Stimulated activated CD8-positive, alpha-beta memory T cell treated with anti-CD3 and anti-CD28 coated beads, Interleukin-4, amount 100 ng/mL, for 4 hours (primary cell): ENCODE measurements at places on chromosomes 2 and 18.

DNA sequence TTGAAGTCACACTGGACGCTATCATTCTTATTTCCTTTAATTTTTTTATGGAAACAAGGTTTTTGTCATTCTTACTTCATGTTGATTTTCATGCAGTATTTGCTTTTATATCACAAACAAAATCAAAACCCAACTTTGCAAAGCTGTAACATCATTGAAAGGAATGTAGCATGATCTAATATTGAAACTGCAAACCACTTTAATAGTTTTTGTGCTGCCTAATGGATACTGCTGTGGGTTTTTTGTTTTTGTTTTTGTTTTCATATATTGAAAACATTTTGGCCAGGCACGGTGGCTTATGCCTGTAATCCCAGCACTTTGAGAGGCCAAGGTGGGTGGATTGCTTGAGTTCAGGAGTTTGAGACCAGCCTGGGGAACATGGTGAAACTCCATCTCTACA lies 81.6 kb downstream of the MAP2 start:
- DNase-seq: no peak

GRCh38 chr2:151649966-151650365 lies 84.3 kb downstream of the NEB start:
- no peak for DNase-seq

DNA sequence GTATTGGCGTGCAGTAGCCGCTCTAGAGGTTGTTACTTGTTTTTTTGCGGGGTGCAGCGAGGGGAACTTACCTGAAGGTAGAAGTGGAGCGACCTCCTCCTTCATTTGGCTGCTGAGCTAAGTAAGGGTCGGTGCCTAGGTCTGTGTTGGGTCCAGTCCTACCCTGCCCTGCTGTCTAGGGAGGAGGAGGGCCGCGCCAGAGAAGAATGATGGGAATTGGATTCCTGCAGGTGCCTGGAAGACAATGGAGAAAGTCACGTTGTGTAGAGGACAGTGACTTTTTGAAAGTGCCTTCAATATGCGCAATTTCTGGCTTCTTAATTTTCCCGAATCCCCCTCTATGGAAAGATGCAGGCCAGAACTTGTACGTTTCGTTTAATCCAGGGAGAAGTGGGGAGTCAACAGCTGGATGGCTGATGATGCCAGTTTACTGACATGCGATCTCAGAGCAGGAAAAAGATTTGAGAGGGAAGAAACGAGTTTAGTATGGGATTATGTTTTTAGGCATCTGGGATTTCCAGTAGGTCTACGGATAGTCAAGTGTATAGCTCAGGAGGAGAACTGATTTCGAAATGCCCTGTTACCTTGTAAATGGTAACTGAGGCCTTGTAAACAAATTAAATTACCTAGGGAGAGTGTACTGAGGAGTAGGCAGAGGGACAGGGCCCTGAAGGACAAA lies 653 bp downstream of the MRPS9 start:
- no peak for DNase-seq

DNA sequence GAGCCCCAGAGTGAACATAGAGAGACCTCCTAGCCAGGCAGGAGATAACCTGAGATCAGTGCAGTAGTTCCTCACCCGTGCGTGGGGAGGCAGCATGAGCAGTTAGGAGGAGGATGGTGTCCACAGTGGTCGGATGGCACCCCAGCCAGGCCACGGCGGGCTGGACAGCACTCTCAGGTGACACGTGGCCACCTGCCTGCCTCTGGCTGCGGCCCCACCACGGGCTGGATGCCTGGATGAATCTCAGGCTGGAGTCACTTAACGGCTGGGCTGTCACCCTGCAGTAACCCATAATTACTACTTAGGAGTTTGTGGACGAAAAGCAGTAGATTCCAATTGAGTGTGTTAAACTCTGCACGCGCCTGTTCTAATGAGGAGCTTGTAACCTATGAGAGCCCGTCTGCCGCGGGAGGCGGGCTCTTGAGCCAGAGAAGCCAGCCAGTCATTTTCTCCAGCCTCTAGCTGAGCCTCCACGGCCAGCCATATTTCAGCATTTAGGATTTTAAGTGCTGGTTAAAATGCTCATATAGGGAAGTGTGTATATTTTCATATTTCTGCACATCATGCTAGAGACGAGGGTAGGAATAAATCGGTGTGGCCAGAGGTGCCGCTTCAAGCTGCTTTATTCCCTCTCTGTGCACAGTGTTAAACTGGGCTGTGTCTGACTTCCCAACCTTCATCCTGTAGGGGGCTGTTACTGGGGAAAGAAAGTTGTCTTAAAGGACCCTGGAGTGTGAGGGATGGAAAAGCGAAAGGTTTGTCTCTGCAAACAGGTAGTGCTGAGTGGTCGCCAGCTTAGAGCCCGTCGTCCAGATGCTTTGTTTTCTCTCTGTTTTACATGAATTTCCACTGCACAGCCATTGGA lies 144.0 kb downstream of the GLI2 start:
- no peak for DNase-seq

- no peak for DNase-seq
Measured at GRCh38 chr18:49006641-49007454, 56.1 kb upstream of the SMAD7 start.

DNA sequence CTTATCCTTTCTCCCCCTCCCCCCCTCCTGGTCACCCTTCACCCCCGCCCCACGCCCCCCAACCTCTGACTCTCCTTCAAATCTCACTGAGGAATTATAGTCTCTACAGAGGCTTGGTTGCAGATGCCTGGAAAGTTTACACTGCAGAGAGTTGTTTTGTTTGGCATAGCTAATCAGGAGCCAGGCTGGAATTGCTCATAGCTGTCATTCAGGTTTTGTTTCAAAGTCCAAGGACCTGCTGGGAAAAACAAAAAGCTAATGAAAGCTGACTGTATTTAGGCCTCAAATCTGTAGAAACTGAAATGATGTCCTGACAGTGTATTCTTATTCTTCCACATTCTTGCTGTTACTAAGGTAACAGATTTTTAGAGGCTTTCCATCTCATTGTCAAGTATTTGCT lies 22.6 kb downstream of the GREB1L start:
- no peak for DNase-seq

DNA sequence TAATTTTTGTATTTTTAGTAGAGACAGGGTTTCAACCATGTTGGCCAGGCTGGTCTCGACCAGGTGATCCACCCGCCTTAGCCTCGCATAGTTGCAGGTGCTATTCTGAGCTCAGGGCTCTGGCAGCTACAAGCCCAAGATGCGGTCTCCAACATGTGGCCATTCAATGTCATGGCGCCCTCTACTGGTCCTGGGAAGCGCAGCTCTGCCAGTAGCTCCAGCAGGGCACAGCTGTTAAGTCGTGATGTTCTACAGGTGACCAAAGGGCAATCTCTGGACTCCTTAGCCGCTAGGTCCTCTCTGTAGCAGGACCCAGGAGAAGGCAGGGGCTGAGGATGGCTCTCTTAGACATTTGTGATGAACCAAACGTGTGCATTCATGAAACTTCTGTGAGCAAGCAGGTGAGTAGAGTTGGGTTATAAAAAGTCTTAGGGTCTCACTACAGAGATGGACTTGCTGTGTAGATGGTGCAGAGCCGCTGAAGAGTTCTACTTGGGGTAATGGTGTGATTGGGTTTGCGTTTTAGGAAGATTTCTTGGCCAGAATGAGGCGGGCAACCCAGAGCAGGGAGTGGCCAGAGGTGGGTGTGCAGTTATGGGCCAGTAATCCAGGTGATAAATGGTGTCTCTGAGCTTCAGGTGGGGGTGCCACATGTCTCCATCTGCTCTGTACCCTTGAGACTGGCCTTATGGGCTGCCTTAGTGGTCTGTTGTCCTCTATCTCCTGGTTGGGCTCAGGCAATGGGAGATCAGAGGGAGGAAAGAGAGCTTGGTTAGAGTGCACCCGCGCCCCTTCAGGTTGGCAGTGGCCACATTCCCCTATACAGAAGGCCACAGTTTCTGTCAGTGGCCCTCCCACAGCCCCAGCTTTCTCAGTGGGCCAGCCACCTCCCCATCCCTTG lies 31.0 kb downstream of the IL37 start:
- peak; percentile 18 for DNase-seq

- DNase-seq: no peak
Measured at GRCh38 chr18:63040788-63041410, 278.7 kb downstream of the BCL2 start.

- DNase-seq: no peak
Measured at GRCh38 chr2:138293045-138293444, 208.5 kb upstream of the SPOPL start.

DNA sequence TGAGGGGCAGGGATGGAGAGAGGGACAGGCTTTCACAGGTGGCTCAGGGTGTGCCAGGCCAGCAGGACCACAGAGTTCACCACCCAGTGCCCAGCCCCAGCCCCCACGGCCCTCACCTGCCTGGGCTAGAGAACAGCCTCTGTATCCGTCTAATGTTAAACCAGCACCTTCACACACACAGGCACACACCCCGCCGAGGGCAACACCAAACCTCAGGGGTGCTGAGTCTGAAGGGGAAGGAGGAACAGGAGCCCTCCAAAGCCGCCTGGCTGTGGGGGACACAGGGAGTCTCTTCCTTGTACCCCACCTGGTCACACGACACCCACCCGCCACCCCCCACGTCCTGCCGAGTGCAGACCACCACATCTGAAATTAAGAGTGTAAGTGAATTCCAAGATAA lies 205.8 kb upstream of the SALL3 start:
- no peak for DNase-seq

DNA sequence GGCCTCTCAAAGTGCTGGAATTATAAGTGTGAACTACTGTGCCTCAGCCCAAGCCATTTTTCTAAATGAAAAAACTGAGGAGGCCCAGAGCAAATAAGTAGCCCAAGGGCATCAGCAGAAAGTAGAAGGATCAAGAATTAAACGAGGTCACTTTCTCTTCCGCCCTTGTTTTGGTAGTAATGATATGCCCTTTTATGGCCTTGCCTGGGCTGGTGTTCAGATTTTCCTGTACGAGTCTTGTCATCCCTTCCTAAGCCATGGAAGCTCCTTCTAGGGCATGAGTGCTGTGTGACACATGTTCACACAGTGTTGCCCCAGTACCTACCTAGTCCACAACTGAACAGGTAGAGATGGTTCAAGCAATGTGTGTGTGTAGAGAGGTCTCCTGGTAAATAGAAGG lies 6.6 kb downstream of the HPCAL1 start:
- no peak for DNase-seq

- no peak for DNase-seq
Measured at GRCh38 chr2:125745514-125745913, 910.4 kb upstream of the GYPC start.

DNA sequence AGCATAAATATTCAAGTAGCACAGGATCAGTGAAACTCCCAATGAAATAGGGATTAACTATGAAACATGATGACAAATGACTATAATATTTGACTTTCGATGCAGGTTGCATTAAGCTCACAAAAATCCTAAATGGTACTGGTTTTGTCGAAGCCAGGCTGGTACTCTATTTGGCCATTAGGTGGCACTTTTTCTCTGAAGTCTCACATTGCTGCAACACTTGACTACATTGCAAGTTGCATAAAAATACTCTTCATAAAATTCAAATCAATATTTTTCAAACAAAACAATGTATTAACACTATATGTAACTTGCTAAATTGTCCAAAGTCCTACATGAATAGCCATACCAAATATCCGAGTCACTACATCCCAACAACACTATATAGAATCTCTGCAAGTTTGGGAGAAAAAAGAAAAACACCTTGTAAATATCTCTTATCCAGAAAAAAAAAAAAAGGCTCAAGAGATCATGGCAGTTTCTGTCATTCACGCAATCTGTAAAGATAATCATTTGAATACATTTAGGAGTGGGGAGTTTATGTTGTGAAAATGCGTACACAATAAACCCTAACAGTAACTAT lies 9.5 kb downstream of the RTTN start:
- DNase-seq: no peak

DNA sequence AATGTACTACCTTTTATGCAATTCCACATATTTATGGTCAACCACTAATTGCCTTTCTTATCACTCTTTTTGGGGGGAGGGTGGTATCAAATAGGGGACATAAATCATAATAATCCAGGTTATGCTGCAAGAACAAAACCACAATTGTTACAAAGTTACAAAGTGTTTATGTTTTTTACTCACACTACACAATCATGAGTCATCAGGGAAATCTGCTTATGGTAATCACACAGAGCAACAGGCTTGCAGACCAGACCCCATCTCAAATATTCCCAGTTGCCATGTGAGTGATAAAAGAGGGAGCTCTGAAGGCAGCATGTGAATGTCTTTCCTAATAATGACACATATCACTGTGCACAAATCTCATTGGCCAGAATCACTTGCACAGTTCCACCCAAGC lies 304.7 kb upstream of the TMEFF2 start:
- no peak for DNase-seq

DNA sequence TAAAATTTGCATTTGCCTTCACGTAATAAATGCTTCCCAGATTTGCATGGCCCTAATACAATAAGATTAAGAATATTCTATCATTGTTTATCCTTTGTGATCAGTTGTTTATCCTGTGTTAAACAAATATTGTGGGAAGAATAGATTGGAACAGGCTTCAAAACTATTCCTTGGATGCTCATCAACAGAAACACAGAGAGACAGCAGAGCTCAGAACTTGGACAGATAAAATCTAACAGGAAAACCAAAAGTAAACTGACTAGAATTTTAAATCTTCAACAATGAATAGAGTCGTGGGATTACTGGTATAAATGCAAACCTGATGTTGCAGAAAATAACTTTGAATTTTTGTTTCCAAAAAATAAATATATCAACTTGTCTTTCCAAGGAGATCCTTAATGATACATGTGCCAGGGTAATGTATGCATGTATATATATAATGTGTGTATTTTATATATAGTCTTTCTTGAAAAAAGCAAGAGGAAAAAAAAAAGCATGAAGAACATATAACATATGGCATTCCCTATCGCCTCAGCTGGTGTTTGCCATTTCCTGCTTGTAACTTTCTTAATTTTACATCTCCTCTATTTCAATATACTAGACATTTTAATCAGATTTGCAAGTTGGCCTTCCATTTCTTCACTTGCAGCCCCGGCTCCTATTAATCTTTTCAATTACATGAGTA lies 59.9 kb upstream of the TANK start:
- DNase-seq: no peak

- DNase-seq: no peak
Measured at GRCh38 chr2:26011990-26012856, 21.7 kb upstream of the RAB10 start.

DNA sequence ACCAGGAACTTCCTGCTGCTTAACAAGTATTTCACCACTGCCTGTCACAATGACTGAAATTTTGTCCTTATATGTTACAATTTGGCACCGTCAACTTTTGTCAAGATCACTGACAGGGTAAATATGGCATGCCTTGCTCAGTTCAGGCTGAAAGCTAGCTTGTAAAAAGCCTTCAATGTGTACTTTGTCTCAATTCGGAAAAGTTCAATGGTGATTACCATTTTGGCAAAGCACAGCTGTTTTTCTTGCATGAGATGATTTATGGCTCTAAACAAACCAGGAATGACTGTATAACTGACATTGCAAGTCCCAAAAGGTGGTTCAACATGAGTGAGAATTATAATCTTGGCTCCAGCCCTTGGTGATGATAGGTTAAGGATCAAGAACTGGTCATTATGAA lies 1255.2 kb downstream of the CNTNAP5 start:
- DNase-seq: no peak

GRCh38 chr2:179686718-179687342 lies 174.6 kb downstream of the ZNF385B start:
- no peak for DNase-seq

- no peak for DNase-seq
Measured at GRCh38 chr18:29321561-29321960, 1144.6 kb upstream of the CDH2 start.

GRCh38 chr2:52844701-52845423 lies 922.7 kb upstream of the CHAC2 start:
- DNase-seq: no peak
